ENCODE measurements at places on chromosomes 5 and 9.

DNA sequence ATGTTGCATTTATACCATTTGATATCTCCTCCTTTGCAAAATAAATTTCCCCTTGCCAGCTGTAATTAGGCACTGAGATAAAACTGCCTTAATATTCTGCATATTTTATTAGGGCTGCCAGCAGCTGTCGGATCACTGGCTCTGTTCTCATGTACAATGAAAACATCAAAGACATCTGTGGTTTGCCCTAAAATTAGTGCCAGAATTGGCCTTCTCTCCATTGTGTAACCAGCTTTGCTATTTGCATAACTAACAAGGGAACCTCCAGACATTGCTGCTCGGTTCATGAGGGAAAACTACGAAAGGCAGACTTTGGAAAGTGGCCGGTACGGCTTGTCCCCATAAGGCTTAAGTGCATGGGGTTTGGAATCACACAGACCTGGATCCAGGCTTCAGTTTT is 45.5 kb upstream of the KIF2A start:
- peak; percentile 46 for DNase-seq

GRCh38 chr5:27316271-27316650 is 277.9 kb upstream of the CDH9 start:
- peak; percentile 47 for DNase-seq

DNA sequence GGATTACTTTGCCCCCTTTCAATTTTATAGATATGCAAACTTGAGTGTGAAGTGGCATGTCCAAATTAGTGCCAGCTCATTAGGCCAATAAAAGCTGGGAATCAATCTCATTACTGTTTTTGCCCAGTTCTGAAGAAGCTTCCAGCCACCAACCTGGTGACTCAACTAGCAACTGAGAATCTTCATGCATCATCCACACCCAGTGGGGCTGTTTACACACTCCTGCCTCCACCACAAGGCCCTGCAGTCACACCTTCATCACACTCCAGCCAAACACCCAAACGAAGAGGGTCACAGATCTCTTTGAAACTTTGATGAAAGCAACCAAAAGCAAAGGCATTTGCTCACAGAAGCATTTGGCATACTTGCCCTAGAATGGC is 41.3 kb upstream of the S1PR3 start:
- peak; percentile 18 for DNase-seq

DNA sequence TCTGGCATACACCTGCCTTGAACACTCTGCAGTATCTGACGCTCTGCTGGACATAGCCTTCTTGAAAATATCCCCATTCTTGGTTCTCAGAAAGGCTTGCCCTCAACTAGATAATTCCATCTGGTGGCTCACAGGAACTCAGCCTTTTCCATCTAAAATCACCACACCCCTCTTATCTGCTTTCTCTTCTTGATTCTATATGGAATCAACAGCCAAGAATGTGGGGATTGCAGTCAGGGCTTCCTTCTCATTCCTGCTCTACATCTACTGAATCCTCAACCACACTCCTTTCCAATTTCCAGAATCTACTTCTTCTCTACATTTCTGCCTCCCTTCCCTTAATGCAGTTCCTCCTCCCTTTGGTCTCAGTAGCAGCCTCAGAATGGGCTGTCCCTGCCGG is 170.1 kb downstream of the SEMA5A start:
- DNase-seq, result no peak

GRCh38 chr9:122329597-122329996 is 41.2 kb upstream of the PTGS1 start:
- no peak for DNase-seq

DNA sequence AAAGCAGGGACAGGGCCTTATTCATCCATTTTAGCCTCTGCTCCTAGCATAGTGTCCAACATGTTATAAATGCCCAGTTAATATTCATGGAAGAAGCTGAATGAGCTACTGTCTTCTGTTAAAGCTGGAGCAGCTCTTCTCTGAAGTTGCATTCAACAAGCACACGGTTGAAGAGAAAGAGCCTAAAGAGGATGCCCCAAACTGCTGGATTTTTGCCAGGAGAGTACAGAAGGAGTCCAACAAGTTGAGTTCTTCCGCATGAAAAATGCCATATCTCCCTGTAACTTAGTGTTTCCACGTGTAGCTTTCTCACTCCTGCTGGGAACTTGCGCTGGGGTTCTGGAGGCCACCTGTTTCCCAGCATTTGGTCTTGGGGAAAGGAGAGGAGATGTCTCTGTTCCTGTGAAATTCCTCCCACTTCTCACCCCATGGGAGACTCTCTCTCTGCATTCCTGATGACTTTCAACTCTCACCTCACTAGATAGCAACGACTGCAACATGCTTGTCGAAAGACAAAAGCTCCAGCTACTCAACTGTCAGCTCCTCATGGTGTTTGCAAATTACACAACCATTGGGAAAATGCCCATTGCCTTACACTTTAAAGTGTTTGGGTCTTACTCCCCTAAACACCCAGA is 122.8 kb downstream of the KIF4B start:
- no peak for DNase-seq

GRCh38 chr5:146344155-146345118 is 5.8 kb downstream of the POU4F3 start:
- no peak for DNase-seq

DNA sequence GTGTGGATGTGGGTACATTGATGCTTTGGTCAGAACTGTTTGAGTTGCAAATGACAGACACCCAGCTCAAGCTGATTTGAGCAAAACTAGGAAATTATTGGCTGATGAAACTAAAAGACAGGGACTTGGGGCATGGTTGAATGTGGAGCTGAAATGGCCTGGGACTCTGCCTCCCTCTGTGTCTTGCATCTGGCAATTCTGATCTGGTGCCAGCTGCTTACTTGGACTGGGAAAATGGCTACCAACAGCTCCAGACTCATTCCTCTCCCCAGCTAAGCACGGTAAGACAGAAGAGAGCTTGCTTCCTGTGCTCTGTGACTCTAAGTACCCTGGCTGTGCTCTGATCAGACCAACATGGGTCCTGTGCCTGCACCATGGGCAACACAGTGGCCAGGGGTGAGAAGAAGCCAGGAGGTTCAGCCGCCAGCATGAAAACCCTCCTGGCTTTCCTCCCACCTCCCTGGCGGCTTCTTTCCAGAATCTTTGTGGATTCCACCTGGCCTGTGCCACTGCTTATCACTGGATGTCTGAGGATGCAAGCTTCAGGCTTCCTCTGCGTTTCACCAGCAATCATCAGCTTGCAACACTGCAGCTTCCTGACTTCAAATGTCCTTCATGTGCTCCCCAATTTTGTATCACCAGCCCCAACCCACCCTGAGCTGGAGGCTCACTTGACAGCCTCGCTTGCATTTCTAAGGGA is 44.1 kb downstream of the C5orf15 start:
- DNase-seq, result no peak

- DNase-seq, result no peak
These were observed 33.9 kb upstream of the AOPEP start for GRCh38 chr9:94692601-94693000.

- no peak for DNase-seq
These were observed 43.7 kb upstream of the TEK start for GRCh38 chr9:27065288-27065687.

GRCh38 chr5:43663916-43664315 is 60.9 kb downstream of the NNT start:
- peak; percentile 46 for DNase-seq

DNA sequence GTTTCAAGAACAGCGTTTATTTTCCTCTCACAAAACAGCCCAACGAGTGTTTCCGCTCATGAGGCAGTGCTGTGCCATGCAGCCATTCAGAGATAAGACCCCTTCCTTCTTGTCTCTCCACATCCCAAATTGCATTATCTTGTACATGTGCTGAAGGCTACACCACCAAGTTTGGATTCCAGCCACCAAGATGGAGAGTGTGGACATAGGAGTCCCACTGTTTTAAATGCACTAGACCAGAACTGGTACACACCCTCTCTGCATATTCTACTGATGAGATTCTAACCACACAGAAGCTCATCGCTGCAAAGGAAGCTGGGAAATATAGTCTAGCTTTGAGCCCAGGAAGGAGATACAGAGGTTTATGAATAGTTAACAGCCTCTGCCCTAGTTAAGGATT is 509.4 kb downstream of the NFIB start:
- peak; percentile 27 for DNase-seq

GRCh38 chr5:154401355-154401754 is 44.4 kb upstream of the SAP30L start:
- DNase-seq, result no peak

DNA sequence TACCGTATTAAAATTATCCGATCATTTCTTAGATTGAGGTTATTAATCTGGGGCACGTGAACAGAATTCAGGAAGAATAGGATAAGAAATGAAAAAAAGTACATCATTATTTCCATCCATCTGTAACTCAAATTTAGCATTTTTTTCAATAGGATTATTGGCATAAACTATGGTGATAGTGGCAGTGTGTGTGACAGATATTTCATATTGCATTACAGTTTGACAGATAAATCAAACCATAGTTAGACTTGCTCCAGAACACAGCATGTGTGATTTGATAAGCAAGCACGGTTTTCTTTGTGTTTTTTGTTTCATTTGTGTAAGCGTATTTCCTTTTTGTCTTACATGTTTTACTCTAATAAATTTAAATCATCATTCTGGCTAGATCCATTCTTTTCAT is 155.0 kb downstream of the CDH9 start:
- DNase-seq, result no peak

DNA sequence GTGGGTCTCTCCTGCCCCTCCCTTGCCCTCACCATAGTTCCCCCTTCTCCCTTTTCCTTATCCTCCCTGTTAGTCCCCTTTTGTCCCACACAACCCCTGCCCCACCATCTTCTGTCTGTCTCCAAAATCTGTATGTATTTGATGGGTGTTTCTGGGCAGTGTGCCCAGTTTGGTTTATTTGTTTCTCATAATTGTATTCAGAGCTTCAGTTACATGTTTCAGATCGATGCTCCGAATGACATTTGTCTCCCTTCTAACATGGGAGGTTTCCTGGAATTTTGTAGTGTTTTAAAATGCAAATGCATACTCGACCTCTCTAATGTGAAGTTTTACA is 22.2 kb downstream of the FBXL7 start:
- DNase-seq, result peak; percentile 46

GRCh38 chr5:147348046-147348445 is 113.2 kb downstream of the STK32A start:
- DNase-seq, result peak; percentile 32

DNA sequence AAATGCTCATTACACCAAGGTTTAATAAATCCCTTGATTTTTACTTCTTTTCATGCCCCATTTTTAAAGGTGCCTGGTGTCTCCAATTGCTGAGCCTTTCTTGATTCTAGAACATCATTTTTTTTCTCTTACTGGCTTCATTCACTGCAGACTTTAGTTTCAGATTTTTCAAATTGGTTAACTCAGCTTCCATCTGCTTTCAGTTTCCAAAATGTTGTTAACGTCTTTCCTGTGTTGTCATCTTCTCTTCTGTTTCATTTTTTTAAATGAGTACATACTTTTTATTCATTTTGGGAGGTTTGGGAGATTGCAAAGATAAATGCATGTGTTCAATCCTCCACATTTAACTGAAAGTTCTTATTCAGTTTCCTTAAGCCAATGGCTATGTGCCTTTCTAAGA is 126.4 kb upstream of the CCNG1 start:
- no peak for DNase-seq

- no peak for DNase-seq
These were observed 25.9 kb upstream of the UNC5A start for GRCh38 chr5:176784218-176785165.

GRCh38 chr9:112786829-112787520 is 36.4 kb downstream of the SNX30 start:
- no peak for DNase-seq

DNA sequence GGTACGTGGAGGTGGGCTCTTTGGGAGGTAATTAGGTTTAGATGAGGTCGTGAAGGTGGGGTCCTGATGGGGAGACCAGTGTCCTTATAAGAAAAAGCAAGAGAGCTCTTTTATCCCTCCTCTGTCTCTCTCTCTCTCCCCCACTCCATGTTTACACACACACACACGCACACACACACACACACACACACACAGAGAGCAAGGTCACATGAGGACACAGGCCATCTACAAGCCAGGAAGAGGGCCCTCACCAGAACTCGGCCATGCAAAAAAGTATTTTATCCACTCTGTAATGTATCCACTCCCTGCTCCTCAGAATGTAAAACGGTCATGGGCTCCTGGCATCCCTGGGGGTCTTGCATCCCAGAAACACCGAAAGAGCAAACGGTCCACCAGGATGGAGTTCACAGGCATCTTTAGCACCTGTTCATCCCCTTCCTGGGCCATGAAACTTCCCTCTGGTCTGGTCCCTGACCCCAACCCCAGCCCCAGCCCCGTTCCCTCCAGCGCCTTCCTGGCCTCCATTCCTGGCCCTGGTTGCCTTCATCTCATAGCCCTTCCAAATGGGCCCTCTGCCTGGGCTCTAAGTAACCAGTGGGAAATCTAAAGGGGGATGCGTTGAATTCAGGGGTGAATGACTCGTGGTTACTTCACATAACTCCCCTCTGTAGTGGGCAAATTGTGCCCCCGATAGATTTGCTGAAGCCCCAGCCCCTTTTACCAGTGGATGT is 88.8 kb downstream of the NSUN2 start:
- no peak for DNase-seq

DNA sequence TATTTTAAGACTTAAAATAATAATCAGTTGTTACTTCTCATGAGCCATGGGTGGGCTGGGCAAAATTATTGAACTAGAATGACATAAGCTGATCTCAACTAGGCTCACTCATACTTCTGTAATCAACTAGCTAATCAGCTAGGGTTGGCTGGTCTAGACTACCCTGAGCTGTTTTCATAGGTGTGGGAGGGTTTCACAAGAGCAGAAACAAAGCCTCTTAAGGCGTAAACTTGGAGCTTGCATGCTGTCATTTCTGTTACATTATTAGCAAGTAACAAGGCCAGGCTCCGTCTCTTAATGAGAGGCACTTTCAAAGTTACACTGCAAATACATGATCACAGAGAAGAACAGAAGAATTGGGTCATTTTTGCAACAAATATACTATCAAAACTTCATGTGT is 57.2 kb upstream of the GHR start:
- DNase-seq, result no peak

DNA sequence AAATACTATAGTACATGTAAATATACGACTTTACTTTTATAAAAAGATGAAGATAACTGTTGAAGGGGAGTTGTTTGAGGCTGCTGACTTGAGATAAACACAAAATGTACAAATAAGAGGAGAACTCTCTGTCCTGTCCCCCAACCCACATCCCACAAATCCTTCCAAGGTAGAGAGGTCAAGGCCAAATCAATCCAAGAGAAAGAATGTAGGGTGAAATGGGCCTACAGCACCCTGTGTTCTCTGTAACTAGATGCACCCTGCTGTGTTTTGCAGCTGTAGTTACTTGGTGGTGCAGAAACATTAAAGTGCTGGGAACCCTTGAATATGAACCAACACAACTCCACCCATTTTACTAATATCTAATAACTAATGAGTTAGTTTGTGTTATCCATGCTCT is 2.0 kb upstream of the LHFPL2 start:
- no peak for DNase-seq

GRCh38 chr9:131799177-131799823 is 59.4 kb upstream of the RAPGEF1 start:
- DNase-seq, result peak; percentile 66
